Activated naive CD8-positive, alpha-beta T cell treated with anti-CD3 and anti-CD28 coated beads for 36 hours (primary cell): ENCODE measurements at places on chromosomes 4 and X. TPM values are rescaled to one million over a fixed set of nuclear protein-coding genes. Genes with fewer than 3 reads are reported as not detected.

Gene LRIT3
- total RNA-seq = 0.08 TPM

Gene CT45A5
- not detected for total RNA-seq

Gene UGT8
- 0.30 TPM for total RNA-seq

Gene ARSJ
- not detected for total RNA-seq

Gene MAGEE2
- total RNA-seq = not detected

- H3K36me3 ChIP-seq = no peaks in the 10 kb centered on the region
- H3K27ac ChIP-seq = no peak overlapping the region
- H3K27me3 ChIP-seq = no peaks in the 10 kb centered on the region
- no peak overlapping the region for H3K4me3 ChIP-seq
- no peaks in the 10 kb centered on the region for H3K4me1 ChIP-seq
These were observed 20.5 kb upstream of the ZNF81 start for GRCh38 chrX:47815901-47816845.

DNA sequence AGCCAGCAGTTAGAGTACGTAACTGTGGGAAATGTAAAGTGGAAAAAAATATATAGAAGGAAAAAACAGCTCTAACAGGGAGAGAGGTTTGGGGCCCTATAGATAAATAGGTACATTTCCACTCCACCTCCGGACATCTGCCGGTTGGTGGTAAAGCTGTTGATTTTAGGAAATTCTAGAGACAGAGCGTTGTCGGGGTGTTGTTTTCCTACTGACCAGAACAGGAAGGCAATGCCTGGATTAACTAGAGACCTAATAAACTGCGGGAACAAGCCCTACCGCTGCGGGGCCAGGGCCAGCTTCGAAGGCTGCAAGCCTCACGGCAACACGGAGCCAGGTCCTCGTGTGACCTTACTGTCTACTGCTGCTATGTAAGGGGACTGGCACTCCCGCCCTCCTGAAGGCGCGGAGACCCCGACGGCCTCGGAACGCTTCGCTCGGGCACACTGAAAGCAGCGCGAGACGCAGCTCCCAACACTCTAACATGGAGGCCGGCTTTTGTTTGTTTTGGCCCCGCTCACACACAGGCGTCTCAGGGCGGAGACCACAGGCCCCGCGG lies 702 bp upstream of the CDKN2AIP start:
- H3K27ac ChIP-seq = peak overlapping the region; percentile 96
- peak overlapping the region; percentile 95 for H3K4me3 ChIP-seq
- H3K27me3 ChIP-seq = no peaks in the 10 kb centered on the region
- peaks cover 31% of the 10 kb centered on the region for H3K4me1 ChIP-seq
- peaks cover 27% of the 10 kb centered on the region for H3K36me3 ChIP-seq

DNA sequence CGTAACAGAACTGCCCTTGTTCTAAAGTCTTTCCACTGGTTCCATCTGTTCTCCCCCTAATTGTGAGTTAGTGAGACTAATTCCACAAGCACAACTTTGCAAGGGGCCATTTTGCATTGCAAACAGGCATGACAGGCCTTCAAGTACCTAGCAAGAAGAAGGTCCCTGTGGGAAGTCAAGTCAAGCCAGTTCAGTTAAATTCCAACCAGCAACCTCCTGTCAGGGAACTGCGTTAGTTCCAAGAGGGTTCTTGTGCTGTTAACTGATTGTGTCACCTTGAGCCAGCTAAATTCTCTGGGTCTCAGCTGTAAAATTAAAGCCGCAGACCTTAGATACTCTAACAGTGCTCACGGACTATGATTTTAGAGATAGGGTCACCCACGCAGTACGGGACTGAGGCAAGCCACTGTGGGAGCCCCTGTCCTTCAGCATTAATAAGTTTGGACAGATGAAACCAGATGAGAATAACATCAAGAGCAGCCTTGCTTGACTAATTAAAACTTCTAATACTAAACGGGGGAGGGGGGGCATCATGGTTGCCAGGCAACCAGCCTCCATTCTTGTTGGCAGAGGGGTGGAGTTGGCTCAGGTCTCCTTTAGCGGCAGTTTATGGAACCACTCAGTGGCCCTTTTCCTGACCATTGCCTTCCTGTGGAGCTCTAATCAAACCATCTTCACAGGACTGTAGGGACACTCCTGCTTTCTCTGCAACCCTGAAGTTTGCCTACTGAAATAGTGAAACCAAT lies 24.1 kb upstream of the TMEM150C start:
- H3K4me1 ChIP-seq = no peaks in the 10 kb centered on the region
- H3K27me3 ChIP-seq = no peaks in the 10 kb centered on the region
- no peak overlapping the region for H3K4me3 ChIP-seq
- no peak overlapping the region for H3K27ac ChIP-seq
- DNase-seq = no peak

DNA sequence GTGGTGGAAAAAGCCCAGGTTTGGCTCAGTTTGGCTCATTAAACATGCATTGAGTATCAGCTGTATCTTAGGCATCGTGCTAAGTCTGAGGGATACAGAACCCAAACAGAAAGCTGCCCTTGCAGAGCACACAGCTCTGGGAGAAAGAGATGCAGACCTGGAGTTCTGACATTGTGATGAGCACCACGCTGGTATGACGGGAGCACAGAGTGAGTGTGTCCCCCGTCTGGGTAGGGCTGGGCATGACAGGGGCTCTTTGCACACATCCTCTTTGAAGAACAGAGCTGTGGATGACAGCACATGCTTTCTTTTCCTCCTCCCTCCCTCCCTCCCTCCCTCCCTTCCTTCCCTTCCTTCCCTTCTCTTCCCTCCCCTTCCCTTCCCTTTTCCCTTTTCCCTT lies 52.2 kb downstream of the CLCN4 start:
- H3K4me1 ChIP-seq = no peaks in the 10 kb centered on the region
- H3K27ac ChIP-seq = no peak overlapping the region
- H3K4me3 ChIP-seq = no peak overlapping the region
- no peaks in the 10 kb centered on the region for H3K36me3 ChIP-seq

GRCh38 chr4:84857296-84857695 lies 109.2 kb downstream of the WDFY3 start:
- no peaks in the 10 kb centered on the region for H3K4me1 ChIP-seq
- H3K36me3 ChIP-seq = no peaks in the 10 kb centered on the region
- H3K27me3 ChIP-seq = no peaks in the 10 kb centered on the region
- no peak for DNase-seq
- no peak overlapping the region for H3K4me3 ChIP-seq

DNA sequence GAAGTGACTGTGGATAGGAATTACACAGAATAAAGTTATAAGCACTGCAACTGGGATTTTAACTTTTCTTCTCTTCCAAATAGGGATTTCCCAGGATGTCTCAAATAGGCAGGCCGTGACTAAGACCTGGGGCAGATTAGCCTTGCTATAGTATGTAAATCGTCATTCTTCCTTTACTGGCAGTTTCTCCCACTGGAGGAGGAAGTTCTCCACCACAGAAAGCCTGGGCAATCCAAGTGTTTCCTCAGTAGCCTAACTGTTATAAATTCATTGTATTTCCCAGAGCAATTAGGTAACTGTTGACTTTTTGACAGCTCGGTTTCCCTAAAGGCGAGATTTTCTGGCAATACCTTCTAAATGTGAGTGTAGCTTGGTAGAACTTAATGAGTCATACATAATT lies at the start of gene TNIP3:
TSS of gene TNIP3 (minus strand) at position 31 of the 400 bp plus-strand sequence. CDS start 196 bp downstream, outside the sequence.
- H3K27me3 ChIP-seq = no peaks in the 10 kb centered on the region
- H3K27ac ChIP-seq = no peak within 1 kb of the TSS
- no peaks in the 10 kb centered on the region for H3K36me3 ChIP-seq
- no peak within 1 kb of the TSS for H3K4me3 ChIP-seq
- H3K4me1 ChIP-seq = peaks cover 39% of the 10 kb centered on the region

GRCh38 chrX:2351999-2352995 lies 148.5 kb downstream of the DHRSX start:
- peaks cover 40% of the 10 kb centered on the region for H3K36me3 ChIP-seq
- DNase-seq = no peak
- no peak overlapping the region for H3K4me3 ChIP-seq
- H3K27ac ChIP-seq = no peak overlapping the region
- no peaks in the 10 kb centered on the region for H3K27me3 ChIP-seq

DNA sequence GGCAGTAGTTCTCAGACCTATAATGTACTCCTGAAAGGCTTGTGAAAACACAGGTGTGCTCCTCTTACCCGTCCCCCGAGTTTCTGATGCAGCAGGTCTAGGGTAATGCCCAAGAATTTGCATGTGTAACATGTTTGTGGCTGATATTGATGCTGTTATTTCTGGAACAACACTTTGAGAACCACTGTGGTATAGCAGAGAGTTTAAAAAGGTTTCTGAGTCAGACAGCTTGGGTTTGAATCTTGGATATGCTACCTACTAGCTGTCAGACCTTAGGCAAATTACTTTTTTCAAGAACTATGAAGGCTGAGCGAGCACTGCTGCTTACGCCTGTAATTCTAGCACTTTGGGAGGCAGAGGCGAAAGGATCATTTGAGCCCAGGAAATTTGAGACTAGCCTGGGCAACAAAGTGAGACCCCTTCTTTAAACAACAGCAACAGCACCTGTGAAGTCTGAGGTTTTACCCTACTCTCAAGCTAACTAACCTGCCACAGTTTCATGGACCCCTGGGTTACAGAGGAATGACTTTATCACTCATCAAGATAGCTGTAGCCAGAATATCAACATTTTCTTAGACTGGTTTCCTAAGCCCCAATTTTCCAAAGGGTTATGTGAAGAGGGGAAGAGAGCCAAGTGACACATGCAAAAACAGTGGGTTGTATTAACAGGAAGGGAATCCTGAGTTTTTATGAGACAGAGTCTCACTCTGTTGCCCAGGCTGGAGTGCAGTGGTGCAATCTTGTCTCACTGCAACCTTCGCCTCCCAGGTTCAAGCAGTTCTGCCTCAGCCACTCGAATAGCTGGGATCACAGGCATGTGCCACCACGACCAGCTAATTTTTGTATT lies 5.1 kb downstream of the AFF1 start:
- no peaks in the 10 kb centered on the region for H3K27me3 ChIP-seq
- H3K4me3 ChIP-seq = no peak overlapping the region
- peak overlapping the region; percentile 73 for H3K27ac ChIP-seq
- peak; percentile 14 for DNase-seq

DNA sequence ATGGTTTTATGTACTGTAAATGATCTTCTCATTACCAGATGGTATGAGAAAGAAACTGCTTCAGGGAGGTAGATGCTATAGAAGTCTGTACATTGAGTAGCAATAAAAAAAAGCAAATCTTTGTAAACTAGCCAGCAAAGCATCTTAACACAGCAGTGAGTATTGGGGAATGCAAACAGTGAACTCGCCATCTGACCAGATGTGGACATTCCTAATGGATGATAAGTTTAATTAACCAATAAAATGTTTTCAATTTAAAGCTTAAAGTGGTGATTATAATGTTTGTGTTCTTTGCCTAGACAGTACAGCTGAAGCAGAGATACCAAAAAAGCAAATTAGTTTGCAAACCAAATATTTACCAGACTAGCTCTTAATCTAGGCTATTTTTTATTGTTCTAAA lies 1144.2 kb downstream of the FAT4 start:
- H3K36me3 ChIP-seq = no peaks in the 10 kb centered on the region
- H3K27me3 ChIP-seq = no peaks in the 10 kb centered on the region
- H3K4me1 ChIP-seq = no peaks in the 10 kb centered on the region
- no peak overlapping the region for H3K27ac ChIP-seq
- no peak for DNase-seq

DNA sequence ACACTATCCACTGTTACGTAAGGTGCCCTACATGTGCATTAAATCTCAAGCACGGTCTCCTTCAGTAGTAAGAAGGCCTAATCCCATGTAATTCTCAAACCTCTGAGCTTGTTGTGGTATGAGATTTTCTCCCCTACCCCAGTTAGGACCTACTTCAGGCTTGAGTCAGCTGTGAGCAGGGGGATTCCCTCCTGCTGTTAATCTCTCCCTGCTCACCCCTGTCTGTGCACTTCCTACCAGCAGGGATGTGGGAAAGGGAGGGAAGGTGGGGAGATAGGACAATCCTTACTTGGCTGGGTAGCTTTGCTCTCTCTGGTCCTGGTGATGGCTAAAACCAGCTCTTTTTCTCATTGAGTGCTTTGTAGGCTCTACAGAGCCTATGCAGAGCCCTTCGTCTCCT lies 60.8 kb downstream of the PALLD start:
- DNase-seq = no peak
- no peaks in the 10 kb centered on the region for H3K36me3 ChIP-seq
- peaks cover 15% of the 10 kb centered on the region for H3K27me3 ChIP-seq
- H3K27ac ChIP-seq = no peak overlapping the region
- no peaks in the 10 kb centered on the region for H3K4me1 ChIP-seq
- no peak overlapping the region for H3K4me3 ChIP-seq
